ENCODE measurements at places on chromosomes 1 and 21. TPM values are rescaled to one million over a fixed set of nuclear protein-coding genes. Genes with fewer than 3 reads are reported as not detected.
A peak's percentile ranks its signal among the peaks of the same experiment; 100 is the strongest.

HCRTR1 gene
- total RNA-seq: not detected

ATP1A1 gene
- 42.7 TPM for total RNA-seq

SDF4 gene
- 84.4 TPM for total RNA-seq

GRCh38 chr21:44399955-44400790 lies 46.8 kb downstream of the TRPM2 start:
- DNase-seq: no peak

DNA sequence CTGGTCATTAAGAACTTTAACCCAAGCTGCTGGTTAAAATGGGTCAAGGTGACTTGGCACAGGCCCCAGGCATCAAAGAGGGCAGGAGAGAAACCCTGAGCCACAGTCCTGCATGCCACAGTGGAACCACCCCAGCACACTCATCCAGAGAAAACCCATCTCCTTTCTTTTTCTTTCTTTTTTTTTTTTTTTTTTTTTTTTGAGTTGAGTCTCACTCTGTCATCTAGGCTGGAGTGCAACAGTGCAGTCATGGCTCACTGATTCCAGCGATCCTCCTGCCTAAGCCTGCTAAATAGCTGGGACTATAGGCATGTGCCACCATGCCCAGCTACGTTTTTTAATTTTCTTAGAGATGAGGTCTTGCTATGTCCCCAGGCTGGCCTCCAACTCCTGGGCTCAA lies 109.2 kb upstream of the RAB4A start:
- DNase-seq: no peak

DNA sequence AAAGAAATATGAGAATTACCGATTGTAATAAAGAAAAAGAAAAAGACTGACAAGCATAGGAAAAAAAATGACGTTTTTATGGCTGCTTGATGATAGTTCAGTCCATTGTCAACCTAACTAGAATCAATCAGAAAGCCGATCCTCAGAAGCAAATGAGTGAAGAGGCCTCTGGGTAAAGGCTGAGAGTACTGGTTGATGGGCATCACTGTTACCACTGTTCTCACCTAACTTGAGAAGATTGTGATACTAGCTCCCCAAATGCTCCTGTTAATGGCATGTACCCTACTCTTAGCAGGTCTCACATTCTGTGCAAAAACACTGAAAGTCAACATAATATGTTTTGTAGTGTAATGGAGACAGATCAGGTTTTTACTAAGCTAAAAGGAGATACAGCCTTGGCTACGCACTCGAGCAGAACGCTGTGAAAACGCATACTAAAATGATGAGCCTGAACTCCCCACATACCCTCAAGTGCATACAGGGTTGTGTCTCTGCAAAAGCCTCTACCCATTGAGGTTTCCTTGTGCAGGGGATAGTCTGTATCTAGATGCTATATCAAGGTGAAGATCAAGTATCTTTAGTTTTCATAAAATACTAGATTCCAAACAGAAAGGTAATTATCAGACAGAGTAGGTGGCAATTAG lies 554.6 kb downstream of the SMYD3 start:
- no peak for DNase-seq

GRCh38 chr1:199701726-199702125 lies 325.8 kb upstream of the NR5A2 start:
- DNase-seq: no peak

GRCh38 chr1:228174482-228175315 lies 9.1 kb downstream of the IBA57 start:
- DNase-seq: no peak

DNA sequence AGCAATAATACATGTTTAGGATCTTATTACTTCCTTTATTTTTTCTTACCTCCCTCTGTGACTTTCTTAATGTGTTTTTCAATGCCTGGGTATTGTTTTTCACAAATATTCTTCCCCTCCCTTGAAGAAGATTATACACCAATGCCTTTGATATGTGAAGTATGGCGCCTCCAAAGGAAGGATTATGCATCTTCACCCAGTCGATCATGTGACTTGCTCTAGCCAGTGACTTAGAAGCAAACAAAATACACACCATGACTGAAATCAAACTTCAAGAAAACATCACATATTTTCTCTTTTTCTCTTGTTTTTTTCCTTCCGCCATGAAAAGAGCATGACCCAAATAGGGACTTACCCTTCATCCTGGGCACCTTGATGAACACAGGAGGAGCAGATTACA lies 297.1 kb downstream of the NCAM2 start:
- DNase-seq: no peak

DNA sequence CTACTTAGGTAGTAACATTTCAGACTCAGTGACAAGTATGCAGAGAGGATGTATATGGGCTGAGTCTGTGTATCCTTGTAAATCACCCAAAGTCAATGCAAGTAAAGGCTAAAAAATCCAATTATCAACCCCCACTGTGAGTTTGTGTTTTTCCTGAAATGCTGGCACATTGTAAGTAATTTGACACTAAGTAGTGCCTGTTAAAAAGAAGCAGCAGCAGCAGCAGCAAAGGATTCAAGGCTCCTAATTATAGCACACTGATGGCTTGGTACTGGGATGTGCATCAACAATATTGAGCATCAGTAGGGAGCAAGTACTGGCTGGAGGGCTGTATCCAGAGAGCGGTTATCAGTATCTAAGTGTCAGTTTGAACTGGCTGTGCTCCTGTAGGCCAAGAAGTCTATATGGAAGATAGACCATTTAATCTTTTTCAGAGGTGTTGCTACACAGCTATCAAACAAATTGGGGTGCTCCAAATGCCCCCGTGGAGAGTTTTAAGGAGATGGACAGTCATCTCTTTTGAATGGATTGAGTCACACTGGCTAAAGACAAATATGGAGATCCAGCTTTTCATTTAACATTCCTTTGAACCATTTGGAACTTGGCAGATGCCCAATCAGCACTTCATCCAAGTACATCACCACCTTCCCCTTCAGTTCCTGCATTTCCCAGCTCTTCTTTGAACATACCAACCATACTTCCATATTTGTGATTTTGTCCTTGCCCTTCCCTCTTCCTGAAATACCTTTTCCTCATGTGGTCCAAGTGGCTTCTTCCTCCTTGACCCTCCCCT lies 241.2 kb upstream of the ST6GALNAC5 start:
- DNase-seq: peak; percentile 9
